ENCODE measurements at places on chromosomes 4 and X. TPM values are rescaled to one million over a fixed set of nuclear protein-coding genes. Genes with fewer than 3 reads are reported as not detected.
A peak's percentile ranks its signal among the peaks of the same experiment; 100 is the strongest.

- H3K4me1 ChIP-seq, result no peaks in the 10 kb centered on the region
- no peaks in the 10 kb centered on the region for H3K27me3 ChIP-seq
- H3K4me3 ChIP-seq, result no peak overlapping the region
- no peak for DNase-seq
- H3K36me3 ChIP-seq, result no peaks in the 10 kb centered on the region
Observed at GRCh38 chrX:28058901-28059300, 77.7 kb upstream of the DCAF8L1 start.

DNA sequence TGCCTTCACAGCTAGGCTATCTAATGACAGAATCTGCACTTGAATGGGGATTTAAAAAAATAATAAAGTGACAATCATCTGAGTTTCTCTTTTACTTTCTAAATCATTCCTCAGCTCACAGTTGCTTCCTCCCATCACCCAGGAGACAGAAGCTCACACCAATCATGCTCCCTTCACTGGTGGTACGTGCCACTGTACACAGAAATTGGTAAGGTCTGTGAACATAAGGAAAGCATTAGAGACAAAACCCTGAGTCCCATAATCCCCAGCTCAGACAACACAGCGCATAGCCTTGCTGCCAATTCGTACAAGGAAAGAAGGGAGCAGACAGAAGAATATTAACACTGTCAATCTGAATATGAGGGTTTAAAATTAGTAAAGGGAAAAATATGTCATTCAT lies 133.1 kb downstream of the IDS start:
- no peaks in the 10 kb centered on the region for H3K4me1 ChIP-seq
- no peak for DNase-seq
- H3K4me3 ChIP-seq, result no peak overlapping the region
- no peaks in the 10 kb centered on the region for H3K27me3 ChIP-seq
- H3K27ac ChIP-seq, result no peak overlapping the region

The MUC7 gene
- polyA plus RNA-seq, result not detected

DNA sequence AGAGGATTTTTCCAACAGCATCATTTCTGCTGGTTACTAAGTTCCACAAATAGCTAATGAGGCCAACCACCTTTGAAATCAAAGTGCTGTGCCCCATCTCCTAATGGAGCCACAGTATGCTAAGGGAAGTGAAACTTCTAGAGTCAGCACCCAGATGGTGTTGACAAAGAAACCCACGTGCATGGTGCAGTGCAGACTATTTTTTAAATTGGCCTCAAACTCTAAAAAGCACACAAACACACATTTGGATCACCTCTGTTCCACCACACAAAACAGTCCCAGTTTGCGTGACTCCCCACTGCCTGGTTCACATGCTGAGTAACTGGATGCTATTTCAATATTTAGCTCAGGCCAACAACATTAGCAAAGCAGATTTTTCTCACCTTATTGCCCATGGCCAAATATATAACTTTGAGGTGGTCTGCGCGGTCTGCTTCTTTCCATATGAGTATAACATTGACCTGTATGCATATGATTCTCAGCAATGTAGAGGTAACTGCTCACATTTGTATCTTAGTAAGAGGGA lies 69.9 kb downstream of the AMELX start:
- no peaks in the 10 kb centered on the region for H3K36me3 ChIP-seq
- no peaks in the 10 kb centered on the region for H3K4me1 ChIP-seq
- H3K27ac ChIP-seq, result no peak overlapping the region
- no peaks in the 10 kb centered on the region for H3K27me3 ChIP-seq

GRCh38 chr4:169566021-169566818 lies 46.2 kb downstream of the NEK1 start:
- H3K4me3 ChIP-seq, result no peak overlapping the region
- DNase-seq, result peak; percentile 76
- no peak overlapping the region for H3K27ac ChIP-seq
- no peaks in the 10 kb centered on the region for H3K27me3 ChIP-seq

The DIPK2B gene
- polyA plus RNA-seq, result 32.4 TPM

The S100G gene
- not detected for polyA plus RNA-seq

- H3K4me3 ChIP-seq, result no peak overlapping the region
- H3K27me3 ChIP-seq, result no peaks in the 10 kb centered on the region
- H3K4me1 ChIP-seq, result no peaks in the 10 kb centered on the region
- H3K27ac ChIP-seq, result no peak overlapping the region
- no peaks in the 10 kb centered on the region for H3K36me3 ChIP-seq
Observed at GRCh38 chrX:16215660-16216059, 48.4 kb downstream of the MAGEB17 start.

GRCh38 chr4:93842601-93843252 lies 14.2 kb downstream of the ATOH1 start:
- no peak overlapping the region for H3K27ac ChIP-seq
- peaks cover 5% of the 10 kb centered on the region for H3K27me3 ChIP-seq
- no peaks in the 10 kb centered on the region for H3K36me3 ChIP-seq
- no peak overlapping the region for H3K4me3 ChIP-seq

- H3K27me3 ChIP-seq, result no peaks in the 10 kb centered on the region
- no peak for DNase-seq
- no peaks in the 10 kb centered on the region for H3K36me3 ChIP-seq
- H3K4me3 ChIP-seq, result no peak overlapping the region
Observed at GRCh38 chrX:115952417-115953092, 218.0 kb upstream of the AGTR2 start.

DNA sequence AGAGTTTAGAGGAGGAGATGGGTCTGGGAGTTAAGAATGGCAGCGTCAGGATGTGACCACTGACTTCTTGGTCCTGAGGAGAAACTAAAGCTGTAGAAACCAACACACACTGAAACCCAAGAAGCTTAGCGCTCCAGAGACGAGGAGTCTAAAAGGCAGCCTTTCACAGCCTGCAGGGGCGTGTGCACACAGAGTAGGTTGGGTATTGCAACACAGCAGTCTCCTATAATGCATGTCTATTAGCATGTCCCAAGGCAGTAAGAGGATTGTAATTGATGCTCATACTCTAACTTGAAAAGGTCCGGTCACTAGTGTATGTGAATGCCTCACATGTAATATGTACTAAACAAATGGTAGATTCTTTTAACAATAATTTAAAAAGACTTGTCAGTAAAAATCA lies 57.4 kb downstream of the PTTG2 start:
- no peak for DNase-seq
- H3K4me3 ChIP-seq, result no peak overlapping the region
- H3K4me1 ChIP-seq, result no peaks in the 10 kb centered on the region
- peaks cover 57% of the 10 kb centered on the region for H3K36me3 ChIP-seq
- H3K27ac ChIP-seq, result no peak overlapping the region
- no peaks in the 10 kb centered on the region for H3K27me3 ChIP-seq

- no peaks in the 10 kb centered on the region for H3K27me3 ChIP-seq
- no peak overlapping the region for H3K4me3 ChIP-seq
- no peak for DNase-seq
- peaks cover 13% of the 10 kb centered on the region for H3K36me3 ChIP-seq
- no peaks in the 10 kb centered on the region for H3K4me1 ChIP-seq
Observed at GRCh38 chr4:174260099-174260498, 23.4 kb downstream of the FBXO8 start.

The SAGE1 gene
- not detected for polyA plus RNA-seq

The XK gene
- polyA plus RNA-seq, result 2.5 TPM

DNA sequence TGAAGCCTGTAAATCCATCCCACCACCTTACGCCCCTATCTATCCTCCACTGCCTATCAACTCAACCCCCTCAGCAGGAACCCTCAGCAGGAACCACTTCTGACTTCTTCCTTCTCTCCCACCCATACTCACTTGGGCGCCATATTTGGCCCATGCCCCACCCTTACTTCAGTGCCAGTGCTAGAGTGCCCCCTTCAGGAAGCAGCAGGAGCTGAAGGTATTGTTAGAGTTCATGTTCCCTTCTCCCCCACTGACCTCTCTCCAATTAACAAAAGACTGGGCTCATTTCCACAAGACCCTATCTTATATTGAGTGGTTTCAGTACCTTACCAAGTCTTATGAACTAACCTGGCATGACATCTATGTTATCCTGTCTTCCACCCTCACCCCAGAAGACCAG lies 363.1 kb upstream of the SLIT2 start:
- H3K4me1 ChIP-seq, result no peaks in the 10 kb centered on the region
- H3K4me3 ChIP-seq, result no peak overlapping the region
- no peak for DNase-seq
- no peaks in the 10 kb centered on the region for H3K27me3 ChIP-seq
- no peak overlapping the region for H3K27ac ChIP-seq

The GPM6B gene
- 31.1 TPM for polyA plus RNA-seq

- H3K36me3 ChIP-seq, result no peaks in the 10 kb centered on the region
- DNase-seq, result no peak
- no peak overlapping the region for H3K4me3 ChIP-seq
- no peaks in the 10 kb centered on the region for H3K27me3 ChIP-seq
- H3K4me1 ChIP-seq, result no peaks in the 10 kb centered on the region
Observed at GRCh38 chrX:19544693-19545305, 29.5 kb upstream of the MAP3K15 start.

- H3K4me1 ChIP-seq, result no peaks in the 10 kb centered on the region
- H3K27ac ChIP-seq, result no peak overlapping the region
- no peak for DNase-seq
- H3K27me3 ChIP-seq, result peaks cover 4% of the 10 kb centered on the region
Observed at GRCh38 chrX:112662559-112663427, 16.9 kb downstream of the LHFPL1 start.

GRCh38 chrX:20973038-20973437 lies 401.2 kb upstream of the CNKSR2 start:
- H3K27ac ChIP-seq, result no peak overlapping the region
- no peaks in the 10 kb centered on the region for H3K4me1 ChIP-seq
- no peak for DNase-seq

GRCh38 chr4:81455897-81456296 lies 15.8 kb downstream of the RASGEF1B start:
- DNase-seq, result no peak
- H3K4me1 ChIP-seq, result no peaks in the 10 kb centered on the region
- peaks cover 72% of the 10 kb centered on the region for H3K36me3 ChIP-seq
- H3K4me3 ChIP-seq, result no peak overlapping the region
- no peaks in the 10 kb centered on the region for H3K27me3 ChIP-seq
- no peak overlapping the region for H3K27ac ChIP-seq

DNA sequence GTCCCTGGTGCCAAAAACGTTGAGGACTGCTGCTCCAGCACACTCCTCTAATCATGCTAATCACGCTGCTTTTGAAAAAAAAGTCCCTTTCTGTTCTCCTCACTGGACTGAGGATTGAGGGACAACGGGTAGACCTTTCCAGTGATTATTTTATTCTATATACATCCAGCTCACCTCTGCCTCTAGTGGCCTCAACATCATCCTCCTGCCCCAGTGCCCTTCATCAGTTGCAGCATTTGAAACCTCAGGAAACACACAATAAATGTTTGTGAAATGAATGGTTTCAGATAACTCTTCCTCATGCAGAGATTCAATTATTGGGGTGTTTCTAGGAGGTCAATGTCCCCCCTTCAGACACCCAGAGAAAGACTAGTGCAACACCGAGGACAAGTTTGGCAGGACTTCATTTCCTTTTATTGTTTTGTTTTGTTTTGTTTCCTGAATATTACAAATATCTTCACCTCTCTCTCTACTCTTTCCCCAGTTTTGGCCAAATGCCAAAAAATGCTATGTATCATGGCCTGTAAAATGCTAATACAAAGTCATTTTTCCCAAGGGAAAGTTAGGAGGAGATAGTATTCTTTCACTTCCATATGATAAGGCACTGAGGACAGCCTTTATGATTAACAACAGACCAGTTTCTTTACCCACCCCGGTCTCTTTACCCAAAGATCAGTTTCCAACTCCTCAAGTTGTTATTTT lies 460.1 kb upstream of the SLIT2 start:
- H3K36me3 ChIP-seq, result no peaks in the 10 kb centered on the region
- DNase-seq, result no peak
- no peaks in the 10 kb centered on the region for H3K27me3 ChIP-seq

The IGFBP7 gene
- 276 TPM for polyA plus RNA-seq

The STIM2 gene
- 55.6 TPM for polyA plus RNA-seq

- DNase-seq, result no peak
- H3K4me1 ChIP-seq, result no peaks in the 10 kb centered on the region
Observed at GRCh38 chrX:7170898-7171297, 22.9 kb upstream of the PUDP start.

DNA sequence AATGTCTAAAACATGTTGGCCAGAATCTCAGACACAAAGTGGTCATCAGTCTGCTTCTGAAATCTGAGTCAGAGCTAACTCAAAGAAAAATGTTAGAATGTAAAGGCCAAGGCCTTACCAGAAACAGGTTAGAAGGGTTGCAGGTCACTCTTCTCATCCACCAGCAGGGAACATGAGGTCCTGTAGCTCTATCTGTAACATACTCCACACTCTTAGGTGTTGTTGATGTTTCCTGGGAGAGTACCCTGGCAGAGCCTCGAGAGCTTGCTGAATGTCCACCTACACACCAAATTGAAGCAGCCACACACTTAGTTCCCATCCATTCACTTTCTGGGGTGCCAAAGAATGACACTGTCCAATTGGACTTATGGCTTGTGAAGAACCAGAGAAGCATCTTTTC lies 76.6 kb upstream of the INPP4B start:
- H3K4me1 ChIP-seq, result no peaks in the 10 kb centered on the region
- no peak for DNase-seq
- no peak overlapping the region for H3K27ac ChIP-seq
- H3K36me3 ChIP-seq, result no peaks in the 10 kb centered on the region

The IL3RA gene
- 20.6 TPM for polyA plus RNA-seq

GRCh38 chr4:144450526-144450925 lies 195.4 kb upstream of the HHIP start:
- no peak overlapping the region for H3K4me3 ChIP-seq
- no peak overlapping the region for H3K27ac ChIP-seq
- H3K4me1 ChIP-seq, result no peaks in the 10 kb centered on the region
- H3K36me3 ChIP-seq, result no peaks in the 10 kb centered on the region
- no peaks in the 10 kb centered on the region for H3K27me3 ChIP-seq

The PABPC5 gene
- 7.8 TPM for polyA plus RNA-seq

DNA sequence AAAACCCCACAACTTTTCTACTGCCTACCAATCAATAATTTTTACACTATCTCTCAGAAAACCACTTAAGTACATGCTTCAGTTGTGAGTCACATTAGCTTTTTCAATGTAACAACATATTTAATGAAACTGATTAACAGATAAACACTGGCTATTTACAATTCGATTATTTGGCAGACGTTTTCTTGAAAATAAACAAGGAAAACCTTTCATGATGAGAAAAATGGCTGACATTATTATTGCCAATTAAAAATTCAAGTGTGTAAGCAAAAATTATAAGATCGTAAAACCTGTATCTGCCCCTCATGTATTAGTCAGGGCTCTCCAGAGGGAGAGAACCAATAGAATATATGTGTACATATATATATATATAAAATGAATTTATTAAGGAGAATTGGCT lies 1555.5 kb upstream of the IGFBP7 start:
- DNase-seq, result no peak
- H3K36me3 ChIP-seq, result no peaks in the 10 kb centered on the region
- no peak overlapping the region for H3K4me3 ChIP-seq
- H3K27ac ChIP-seq, result no peak overlapping the region

DNA sequence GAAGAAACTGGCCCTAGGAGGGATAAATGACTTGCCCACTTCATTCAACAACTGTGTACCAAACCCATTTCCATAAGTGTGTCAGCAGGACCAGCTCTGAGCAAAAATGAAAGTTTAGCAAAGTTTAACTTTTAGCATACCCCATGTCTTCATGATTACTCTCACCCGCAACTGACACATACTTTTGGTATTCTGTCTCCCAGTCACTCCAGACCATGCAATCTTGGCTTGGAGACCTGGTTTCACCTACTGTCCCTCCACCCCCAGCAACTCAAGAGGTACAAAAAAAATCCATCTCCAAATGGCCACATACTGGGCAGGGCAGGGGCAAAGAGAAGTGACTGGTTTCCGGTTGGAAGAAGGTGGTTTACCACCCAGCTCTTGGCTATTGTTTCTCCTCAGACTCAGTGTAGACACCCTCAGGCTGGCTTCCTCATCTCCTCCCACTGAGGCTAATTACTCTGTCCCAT lies 79.8 kb downstream of the RLIM start:
- no peaks in the 10 kb centered on the region for H3K27me3 ChIP-seq
- no peak overlapping the region for H3K4me3 ChIP-seq
- H3K36me3 ChIP-seq, result no peaks in the 10 kb centered on the region
- DNase-seq, result no peak
- H3K27ac ChIP-seq, result peak overlapping the region; percentile 82

The GUCY1A1 gene
- polyA plus RNA-seq, result 112 TPM
